Brain microvascular endothelial cell (primary cell): ENCODE measurements at places on chromosomes 1 and 21.

GRCh38 chr1:16921391-16922185 lies at the start of gene CROCC:
CROCC (plus strand) TSS chr1:16921931; CDS start chr1:16922019, 88 bp downstream.
- DNase-seq: peak; percentile 37

DNA sequence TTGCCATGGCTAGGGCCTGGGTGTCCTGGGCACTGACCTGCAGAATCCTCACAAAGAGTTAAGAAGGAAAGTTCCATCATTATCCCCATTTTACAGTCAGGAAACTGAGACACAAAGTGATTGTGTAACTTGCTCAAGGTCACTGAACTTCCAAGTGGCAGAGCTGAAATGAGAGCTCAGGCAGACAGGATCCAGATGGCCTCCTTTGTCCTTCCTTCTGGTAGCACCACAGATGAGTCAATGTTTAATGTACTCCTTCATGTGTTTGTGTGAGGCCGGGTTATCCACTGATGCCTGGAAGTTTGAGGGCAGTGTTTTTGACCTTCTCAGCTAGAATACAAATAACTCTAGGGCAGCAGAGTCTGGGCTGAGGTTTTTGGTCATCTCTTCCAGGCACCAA lies 207.0 kb downstream of the TNR start:
- no peak for DNase-seq

GRCh38 chr1:236509647-236510401 lies 14.0 kb upstream of the LGALS8 start:
- no peak for DNase-seq

DNA sequence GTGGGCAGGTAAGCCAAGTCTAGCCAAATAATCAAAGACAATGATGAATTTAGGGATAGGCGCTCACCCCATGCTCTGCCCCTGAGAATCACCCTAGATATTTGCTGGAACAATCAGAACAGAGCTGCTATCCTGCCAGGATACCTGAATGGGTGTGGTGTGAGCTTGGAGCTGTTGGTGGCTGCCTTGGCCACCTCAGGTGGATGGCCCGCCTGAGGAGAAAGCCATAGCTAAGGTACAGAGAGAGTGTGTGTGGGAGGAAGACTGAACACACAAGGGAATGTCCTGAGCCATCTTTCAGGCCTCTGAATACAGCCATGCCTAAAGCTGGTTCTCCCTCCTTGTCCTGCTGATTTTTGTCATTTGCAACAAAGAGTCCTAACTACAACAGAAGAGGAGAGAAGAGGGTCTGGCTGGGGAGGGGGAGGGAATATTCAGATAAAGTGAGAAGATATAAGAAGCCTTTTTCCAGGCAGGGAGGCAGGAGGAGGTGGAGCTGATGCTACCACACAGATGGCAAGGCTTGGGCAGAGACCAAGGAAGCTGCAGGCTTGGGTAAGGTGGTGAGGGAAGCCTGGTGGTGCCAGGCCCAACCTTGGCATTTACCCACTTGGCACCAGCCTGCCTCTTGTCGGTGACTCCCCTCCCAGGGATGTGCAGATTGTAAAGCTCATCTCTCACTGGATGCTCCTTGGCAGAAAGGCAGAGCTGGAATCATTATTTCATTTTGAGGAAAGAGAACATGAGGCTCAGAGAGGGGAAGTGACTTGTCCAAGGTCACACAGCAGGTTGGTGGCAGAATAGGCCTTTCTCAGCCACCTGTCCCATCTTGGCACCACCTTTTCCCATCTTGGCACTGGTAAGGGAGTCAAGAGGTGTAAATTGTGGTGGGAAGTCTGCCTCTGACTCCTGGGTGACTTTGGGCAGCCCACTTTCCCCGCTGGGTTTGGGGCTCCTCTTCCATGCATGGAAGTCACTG lies 49.7 kb downstream of the NKAIN1 start:
- DNase-seq: no peak

GRCh38 chr1:183548116-183548515 lies 42.1 kb downstream of the NCF2 start:
- DNase-seq: no peak

DNA sequence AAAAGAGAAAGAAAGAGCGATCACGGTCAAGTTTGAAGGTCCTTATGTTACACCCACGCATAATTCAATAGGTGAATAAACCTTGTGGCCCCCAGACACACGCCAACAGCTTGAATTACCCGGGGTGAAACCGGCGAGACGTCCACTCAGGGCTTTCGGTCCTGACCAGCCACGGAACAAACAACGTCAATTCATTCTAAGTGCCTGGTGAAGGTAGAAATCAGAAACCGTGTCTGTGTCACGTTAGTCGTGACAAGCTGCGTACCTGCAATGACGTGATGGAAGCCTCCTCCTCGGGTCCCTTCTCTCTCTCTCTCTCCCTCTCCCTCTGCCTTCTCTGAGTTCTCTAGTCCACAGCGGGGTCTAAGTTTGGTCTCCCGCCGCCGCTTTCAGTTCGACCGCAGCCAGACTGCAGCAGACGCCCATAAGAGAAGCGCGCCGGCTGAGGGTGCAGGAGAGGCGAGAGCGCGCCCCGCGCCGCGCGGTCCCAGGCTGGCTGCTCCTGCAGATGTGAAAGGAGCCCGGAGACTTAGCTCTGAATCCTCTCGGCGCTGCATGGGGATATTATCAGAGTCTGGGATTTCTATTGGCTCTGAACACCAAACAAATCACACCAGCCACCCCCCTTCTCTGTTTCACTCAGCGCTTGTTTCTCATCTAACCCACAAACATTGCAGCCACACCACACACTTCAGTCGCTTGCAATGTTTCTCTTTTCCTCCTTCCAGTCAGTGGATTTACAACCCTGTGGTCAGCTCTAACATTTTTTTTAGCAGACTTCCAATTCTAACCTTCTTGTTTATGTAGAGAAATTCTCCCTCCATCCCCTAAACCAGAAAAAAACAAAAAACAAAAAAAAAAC lies at the start of gene GREM2:
GREM2 (minus strand) TSS at position 537 of the 862 bp plus-strand sequence. CDS start 118,680 bp downstream, outside the sequence.
- peak; percentile 84 for DNase-seq

- no peak for DNase-seq
Observed at GRCh38 chr1:242139442-242139841, 140.5 kb upstream of the MAP1LC3C start.

DNA sequence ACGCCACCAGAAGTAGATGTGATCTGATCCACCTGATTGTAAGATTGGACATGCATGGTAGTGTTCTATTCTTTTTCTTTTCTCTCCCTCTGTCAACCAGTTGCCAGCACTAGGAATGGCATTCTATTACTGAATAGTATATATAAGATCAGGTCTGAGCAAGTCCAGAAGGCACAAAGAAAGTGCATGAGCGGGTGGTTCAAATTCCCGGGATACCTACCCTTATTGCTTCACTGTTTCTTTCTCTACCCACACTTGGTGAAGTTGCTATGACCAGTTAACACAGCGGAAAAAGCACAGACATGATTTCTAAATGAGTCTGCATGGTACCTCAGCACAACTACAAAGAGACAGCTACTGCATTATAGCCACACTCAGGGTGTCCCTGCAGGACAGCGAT lies 64.0 kb downstream of the SLC9A1 start:
- DNase-seq: no peak

DNA sequence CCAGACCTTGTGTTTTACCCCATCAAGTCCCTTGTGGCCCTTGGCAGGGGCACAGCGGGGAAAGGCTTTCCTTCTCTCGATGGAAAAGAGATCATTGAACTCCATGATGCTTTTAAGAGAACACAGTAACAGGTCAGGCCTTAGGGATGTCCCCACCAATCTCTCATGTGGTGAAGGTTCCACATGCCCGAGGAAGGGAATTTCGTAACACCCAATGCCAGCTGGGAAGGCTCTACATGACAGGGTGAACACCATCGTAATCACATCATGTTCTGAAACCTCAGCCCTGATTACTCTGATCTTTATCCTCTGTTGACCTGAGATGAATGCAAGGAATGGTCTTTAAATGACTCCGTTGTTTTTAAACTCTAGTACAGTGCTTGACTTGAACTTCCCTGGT lies 105.5 kb upstream of the SPAG17 start:
- no peak for DNase-seq
